ENCODE measurements at places on chromosomes 16 and 17. TPM values are rescaled to one million over a fixed set of nuclear protein-coding genes. Genes with fewer than 3 reads are reported as not detected.

DNA sequence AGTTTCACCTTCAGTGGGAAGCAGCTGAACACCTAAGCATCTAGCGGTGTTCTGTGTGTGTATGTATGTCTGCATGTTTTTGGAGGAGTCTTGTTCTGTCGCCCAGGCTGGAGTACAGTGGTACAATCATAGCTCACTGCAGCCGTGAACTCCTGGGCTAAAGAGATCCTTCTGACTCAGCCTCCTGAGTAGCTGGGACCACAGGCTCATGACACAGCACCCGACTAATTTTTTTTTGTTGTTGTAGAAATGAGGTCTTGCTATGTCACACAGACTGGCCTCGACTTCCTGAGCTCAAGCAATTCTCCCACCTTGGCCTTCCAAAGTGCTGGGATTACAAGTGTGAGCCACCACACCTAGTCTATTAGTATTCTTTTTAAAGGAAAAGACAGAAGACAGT lies 30.2 kb upstream of the FAAP100 start:
- no peak for DNase-seq

GRCh38 chr16:87486713-87487247 lies 6.0 kb downstream of the ZCCHC14 start:
- DNase-seq, result no peak

DNA sequence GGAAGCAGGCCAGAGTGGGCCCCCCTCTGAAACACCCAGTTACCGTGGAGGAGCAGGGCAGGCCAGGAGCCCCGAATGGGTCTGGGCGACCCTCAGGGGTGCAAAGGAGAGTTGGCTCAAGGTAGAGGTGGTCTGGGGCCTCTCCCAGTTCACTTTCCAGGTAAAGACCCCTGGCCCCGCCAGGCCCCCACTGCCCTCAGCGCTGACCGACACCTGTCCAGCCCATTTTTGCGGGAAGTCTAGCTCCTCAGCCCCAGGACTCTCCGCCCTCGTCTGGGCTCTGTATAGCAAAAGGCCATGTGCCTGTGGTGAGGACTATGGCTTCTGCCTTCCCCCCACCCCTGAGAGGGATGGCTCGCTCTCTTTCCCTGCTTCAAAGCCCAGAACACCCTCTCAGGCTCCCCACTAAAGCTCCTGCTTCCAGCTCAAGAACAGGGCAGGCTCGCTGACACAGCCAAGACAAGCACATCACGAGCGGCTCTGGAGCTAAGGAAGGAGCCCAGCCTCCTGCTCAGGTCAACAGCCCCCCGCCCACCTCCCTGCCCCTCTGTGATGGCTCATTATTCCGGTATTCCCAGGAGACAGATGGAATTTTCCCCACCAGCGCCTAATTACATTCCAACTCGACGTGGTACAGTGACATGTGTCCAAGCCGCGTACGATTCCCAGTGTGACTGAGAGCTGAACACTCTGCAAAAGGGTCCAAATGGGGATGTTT lies 59.4 kb downstream of the RTN4RL1 start:
- DNase-seq, result no peak

DNA sequence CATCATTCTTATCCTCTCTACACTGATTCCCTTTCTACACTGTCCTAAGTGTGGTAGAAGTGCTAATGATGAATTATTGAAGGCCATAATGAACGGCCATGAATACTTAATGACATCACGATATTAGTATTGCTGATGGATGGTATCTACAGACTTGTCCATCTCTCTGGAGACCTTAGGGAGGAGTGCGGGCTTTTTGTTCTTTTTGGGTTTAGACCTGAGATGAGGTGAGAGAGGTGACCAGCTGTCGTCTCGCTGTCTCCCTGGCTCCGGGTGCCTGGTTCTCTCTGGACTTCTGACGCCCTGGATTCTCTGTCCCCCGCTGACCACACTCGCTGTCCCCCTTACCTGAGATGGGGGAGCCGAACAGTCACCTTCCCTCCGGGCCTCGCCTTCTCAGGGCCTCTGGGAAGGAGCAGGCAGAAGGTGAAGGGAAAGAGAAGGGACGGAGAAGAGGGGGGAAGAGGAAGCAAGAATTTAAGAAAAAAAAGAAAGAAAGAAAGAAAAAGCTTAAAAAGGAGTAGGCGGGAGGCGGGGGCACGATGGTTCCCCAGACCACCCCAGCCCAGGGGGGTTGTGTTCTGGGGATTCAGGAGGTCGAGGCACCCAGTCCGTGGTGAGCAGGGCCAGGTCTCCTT lies 17.1 kb downstream of the SGCA start:
- no peak for DNase-seq

- DNase-seq, result no peak
Observed at GRCh38 chr16:48194828-48195556, 39.2 kb upstream of the ABCC12 start.

DNA sequence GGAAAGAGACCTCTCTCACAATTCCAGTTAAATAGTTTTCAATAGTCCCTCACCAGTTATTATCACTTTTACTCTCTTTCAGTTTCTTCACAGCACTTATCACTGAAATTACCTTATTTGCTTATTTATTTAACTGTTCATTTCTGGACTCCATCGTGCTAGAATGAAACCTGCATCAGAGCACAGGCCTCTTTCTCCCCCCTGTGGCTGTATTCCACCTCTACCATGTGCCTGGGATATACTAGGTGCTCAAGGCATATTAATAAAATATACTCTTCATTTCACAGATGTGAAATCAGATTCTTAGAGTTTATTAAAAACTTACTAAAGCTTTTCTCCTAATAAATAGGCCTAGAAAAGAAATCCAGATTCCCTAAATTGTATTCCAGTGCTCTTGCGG lies 308.9 kb upstream of the MON1B start:
- DNase-seq, result no peak

GRCh38 chr16:49280841-49281371 lies 732 bp downstream of the CBLN1 start:
- DNase-seq, result no peak

GRCh38 chr16:23941963-23942564 lies 106.3 kb downstream of the PRKCB start:
- DNase-seq, result no peak

- DNase-seq, result no peak
Observed at GRCh38 chr17:57679356-57679755, 65.7 kb downstream of the CCDC182 start.

GRCh38 chr17:81928544-81929252 lies 1.2 kb upstream of the MAFG start:
- no peak for DNase-seq

GRCh38 chr17:37833237-37833859 lies 88.5 kb upstream of the HNF1B start:
- no peak for DNase-seq

DNA sequence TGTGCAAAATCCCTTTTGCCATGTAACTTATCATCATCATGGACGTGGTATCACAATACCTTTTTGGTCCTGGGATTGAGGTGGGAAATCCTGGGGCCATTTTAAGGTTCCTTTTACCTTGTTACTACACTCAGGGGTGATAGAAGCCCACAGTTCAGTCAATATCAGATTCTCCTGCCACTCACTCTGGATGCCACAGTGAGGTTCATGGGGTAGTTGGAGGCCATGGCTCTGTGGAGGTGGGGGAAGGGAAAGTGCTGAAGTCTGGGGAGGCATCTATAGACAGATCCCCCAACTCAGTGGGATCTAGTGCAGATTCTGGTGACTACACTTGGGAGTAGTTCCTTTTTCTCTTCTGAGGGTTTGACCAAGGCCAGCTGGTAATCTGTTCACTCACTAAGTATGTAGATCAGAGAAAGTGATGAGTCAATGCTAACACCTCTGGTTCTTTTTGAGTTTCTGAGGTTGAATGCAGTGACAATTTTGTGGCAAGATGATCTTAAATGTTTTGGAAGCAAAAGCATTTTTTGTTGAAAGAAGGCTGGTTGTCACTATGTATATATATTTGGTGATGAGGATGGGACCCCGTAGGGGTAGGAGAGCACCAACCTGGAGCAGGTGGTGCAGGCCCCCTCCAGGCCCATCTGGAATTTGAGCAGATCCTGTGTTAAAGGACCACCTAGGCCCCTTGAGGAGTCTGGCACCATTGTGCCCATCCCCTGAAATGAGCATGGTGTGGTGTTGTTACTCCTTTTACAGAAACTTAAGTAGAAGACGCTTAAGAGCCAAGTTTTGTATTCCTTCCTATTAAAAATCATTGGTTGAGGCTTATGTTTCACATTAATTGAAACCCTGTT lies 18.8 kb upstream of the IRF8 start:
- no peak for DNase-seq

- peak; percentile 65 for DNase-seq
Observed at GRCh38 chr17:49224198-49224996, 6.2 kb downstream of the PHOSPHO1 start.

GRCh38 chr17:65730711-65731169 lies 169.3 kb upstream of the AXIN2 start:
- DNase-seq, result no peak

DNA sequence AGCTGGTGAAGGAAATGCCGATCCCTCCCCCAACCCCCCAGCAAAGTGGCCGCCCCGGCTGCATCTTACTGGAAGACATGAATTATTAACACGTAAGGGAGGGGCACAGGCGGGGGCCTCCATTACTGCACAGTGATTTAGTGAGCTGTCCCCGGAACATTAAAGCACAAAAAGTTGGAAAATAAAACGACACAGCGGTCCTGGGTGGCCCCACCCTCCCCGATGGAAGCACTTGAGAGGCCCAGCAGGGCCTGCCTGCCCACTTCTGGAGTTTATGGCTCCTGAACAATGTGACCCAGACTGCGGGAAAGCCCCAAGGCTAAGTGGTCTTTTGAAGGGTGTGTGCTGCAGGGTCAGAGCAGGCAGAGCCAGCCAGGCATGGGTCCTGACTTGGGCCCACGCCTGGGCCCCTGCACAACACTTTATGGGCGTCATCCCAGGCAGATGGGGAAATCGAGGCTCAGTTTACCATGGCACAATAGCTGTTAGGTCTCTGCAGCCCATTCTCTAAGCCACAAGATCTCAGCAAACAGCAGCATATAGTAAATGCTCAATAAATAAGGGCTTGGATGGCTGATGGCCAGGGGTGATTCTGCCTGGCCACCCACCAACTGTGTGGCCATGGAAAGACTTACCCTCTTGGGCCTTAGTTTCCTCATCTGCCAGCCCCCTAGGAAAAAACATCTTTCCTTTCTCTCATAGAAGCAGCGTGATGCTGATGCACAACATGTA lies 22.8 kb downstream of the CCDC102A start:
- DNase-seq, result no peak

DNA sequence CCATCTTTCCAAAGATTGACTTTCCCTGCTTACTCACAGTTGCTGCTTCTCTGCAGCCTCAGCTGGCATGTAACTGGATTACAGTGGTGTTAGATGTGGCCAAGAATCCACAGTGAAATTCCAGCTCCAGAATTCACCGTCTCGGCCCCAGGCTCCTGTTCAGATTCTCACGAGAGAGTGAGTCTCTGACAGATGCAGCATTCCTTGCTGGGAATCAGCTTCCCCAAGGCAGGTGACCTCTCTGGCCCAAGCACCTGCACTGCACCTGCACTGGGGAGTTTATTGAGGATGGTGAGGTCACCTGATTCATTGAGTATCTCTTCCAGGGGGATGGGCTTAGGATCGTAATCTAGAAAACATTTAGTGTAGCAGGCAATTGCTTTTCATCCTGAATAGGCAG lies 600.5 kb upstream of the RBFOX1 start:
- DNase-seq, result no peak

DNA sequence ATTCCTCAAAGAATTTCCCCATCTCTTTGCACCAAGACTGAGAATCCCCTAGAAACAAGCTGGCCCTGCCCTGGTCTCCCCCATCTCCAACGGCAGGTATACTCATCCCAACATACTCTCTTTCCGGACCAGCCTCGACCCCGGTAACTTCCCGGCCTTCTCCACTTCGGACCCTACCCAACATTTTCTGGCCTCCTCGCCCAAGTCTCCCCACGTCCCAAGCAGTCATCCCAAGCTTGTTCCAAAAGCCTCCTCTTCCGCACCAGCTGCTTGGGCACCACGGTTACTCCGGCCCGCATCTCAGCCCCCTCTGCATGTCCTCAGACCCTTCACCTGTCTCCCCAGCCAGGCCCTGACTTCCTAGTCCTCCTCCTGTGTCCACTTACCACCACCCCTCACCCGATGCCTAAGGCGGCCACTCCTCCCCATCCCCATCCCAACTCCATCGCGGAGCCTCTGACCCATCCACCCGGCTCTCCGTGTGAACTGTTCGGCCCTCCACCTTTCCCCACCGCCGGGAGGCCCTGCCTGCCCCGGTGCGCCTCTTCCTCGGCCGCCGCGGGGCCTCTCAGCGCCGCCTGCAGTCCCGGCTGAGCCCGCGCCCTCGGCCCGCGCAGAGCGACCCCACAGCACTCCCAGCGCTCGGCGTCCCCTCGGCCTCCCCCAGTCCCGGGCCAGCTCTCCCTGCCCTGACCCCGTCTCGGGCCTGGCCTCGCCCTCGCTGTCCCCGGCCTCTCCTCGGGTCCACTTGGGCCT lies 994 bp downstream of the PITPNA start:
- peak; percentile 30 for DNase-seq

DNA sequence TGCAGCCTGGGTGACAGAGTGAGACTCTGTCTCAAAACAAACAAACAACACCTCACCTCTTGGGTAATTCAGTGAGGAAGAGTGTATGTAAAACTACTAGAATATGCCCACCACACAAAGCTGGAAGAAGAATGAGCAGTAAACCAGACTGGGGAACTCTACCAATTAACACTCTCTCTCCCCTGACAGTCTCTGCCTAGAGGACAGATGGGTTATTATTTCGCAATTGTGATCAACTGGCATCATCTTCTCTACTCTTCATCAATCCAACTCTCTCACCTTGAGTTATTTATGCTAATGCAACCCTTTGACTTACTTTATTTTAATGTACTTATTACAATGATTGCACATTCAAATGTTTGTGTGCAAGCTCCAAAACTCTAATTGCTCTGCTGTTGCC lies 205.6 kb downstream of the XYLT1 start:
- DNase-seq, result no peak

DNA sequence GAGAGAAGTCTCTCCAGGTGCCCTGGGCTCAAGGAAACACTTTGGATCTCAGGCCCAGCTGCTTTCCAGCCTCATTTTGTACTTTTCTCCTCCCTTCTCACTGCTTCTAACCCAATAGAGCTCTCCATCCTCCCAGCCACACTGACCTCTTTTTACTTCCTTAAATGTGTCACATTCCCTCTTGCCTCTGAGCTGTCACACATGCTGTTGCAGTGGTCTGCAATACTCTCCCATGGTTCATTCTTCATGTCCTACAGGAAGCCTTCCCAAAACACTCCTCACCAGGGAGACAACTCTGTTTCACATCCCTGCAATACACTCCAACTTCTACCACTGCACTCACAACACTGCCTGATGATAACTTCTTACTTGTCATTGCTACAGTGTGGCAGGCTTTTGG lies 242.1 kb upstream of the DYNLRB2 start:
- no peak for DNase-seq

Gene WBP2
- 152 TPM for total RNA-seq

Gene SGCA
- not detected for total RNA-seq

Gene KREMEN2
- total RNA-seq, result not detected

Gene MT1M
- not detected for total RNA-seq

Gene TRIM72
- total RNA-seq, result not detected

Gene ADAP2
- 3.6 TPM for total RNA-seq

Gene CES5A
- not detected for total RNA-seq

Gene TNFRSF17
- 0.63 TPM for total RNA-seq

Gene SOX8
- 3.0 TPM for total RNA-seq

Gene ATP2A3
- total RNA-seq, result 140 TPM

All from naive thymus-derived CD8-positive, alpha-beta T cell (primary cell).